ENCODE measurements at places on chromosomes 6 and 20.

- no peak for DNase-seq
Observed at GRCh38 chr6:89954721-89955148, 60.5 kb downstream of the GJA10 start.

DNA sequence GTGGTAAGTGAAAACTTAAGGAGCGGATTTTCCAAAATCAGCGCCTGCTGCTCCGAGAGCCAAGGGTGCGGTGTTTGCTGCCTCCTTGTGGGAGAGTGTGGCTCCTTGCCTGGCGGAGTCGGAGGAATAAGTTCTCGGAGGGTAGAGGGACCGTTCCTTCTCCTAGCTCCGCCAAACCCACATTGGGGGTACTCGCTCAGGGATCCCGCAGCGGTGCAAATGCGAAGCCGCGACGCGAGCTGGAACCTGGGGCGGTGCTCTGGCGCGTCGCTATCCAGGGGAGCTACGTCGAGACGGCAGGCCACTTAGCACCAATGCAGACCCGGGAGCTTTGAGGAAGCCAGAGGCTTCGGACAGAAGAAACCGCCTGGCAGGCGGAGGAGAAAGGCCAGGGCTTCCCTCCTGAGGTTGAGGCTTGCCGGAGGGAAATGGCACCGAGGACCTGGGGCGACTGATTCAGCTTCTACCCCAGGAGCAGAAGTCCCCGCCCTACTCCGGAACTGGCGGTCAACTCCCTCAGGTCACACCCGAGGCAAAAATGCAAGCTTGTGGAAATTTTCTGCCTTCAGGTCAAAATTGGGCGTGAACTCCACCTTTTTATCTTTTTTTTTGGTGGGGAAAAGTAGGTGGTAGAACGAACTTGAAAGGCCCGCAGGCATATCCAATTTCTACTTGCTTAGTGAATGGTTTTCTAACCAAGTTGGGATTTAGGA lies 5.7 kb upstream of the DDX43 start:
- DNase-seq: no peak

DNA sequence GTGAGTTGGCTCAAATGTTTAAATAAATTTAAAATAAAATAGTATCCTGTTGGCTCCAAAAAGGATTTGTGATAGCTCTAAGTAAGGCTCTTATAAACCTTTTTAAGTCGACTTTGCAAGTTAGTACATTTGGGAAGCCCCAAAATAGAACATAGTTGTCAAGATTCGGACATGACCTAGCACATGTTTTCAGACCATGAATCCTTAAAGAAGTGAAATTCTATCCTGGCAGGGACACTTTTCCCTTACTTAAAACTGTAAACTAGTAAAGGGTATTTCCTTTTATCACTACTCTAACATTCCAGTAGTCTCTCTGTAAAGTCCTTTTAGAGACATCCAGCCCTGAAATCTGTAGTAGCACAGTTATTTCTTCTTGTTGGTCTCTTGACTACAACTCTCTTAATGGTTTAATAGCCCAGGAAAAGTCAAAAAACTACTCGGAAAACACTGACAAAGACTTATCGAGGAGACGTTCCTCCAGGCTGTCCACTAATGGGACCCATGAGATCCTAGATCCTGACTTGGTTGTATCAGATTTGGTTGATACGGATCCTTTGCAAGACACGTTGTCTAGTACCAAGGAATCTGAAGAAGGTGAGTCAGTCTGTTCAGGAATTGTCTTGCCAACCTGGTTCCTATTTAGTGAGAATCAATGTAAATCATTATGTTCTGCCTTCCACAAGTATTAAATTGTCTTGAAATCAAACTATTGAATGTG lies 83.6 kb downstream of the SCAND1 start:
- no peak for DNase-seq

DNA sequence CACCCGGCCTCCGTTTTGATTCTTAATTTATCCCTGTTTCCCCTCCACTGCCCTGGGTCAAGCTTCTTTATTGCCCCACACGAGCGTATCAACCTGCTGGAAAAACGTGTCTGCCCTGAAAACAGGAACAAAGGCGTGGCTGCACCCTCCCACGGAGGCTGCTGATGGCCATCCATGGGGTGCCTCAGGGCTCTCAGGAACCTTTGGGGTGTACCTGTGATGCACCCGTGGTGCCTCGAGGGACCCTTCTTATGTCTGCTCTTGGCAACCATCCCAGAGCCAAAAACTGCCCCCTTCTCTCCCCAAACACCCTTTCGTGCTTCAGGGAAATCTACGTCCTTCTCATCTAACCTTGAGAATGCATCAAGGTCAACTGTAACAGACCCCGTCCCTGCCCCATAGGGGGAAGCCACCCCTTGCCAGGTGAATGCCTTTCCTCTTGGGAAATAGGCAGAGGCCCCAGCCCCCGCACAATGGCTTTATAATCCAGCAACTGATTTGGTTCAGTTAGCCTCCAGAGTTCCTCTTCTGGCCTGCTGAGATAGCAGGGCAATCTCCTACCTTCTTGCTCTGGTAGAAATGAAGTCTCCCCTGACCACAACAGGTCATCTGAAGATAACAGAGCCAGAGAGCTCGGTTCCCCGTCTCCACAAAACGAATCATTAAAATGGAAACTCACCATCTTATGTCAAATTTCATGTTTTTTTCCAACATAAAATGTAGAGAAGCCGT lies 29.4 kb downstream of the PSMG4 start:
- no peak for DNase-seq

DNA sequence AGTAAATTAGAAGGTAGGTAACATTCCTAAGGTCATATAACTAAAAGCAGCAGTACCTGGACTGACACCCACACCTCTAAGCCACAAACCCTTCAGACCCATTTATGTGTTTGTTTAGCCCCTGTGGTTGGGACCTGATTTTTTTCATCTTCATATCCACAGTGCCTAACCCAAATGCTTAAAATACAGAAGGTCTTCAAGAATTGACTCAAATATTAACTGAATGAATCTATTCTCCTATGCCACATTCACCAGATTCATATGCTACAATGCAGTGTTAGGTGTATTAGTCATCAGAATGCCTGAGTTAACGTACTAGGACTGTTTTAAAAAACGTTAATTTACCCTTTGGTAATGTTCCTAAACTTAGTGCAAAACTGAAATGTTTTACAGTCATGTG lies 124.8 kb downstream of the AHI1 start:
- no peak for DNase-seq

DNA sequence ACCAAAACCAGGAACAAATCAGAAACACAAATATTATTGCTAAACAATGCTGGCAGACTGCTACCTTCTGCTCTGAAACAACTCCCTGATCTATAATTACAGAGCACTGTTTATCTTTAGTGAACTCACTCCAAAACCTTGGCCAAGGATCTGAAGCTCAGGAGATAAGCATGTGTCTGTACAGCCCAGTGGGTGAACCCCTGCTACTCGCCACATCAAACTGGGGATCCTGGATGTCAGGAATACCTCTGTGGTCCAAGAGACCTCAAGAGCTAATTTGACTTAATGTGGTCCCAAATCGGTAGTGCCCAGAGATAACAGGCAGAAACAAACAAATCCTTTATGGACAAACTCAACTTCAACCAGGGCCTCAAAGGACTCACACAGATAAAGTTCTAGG lies 381.8 kb downstream of the KIF16B start:
- no peak for DNase-seq

DNA sequence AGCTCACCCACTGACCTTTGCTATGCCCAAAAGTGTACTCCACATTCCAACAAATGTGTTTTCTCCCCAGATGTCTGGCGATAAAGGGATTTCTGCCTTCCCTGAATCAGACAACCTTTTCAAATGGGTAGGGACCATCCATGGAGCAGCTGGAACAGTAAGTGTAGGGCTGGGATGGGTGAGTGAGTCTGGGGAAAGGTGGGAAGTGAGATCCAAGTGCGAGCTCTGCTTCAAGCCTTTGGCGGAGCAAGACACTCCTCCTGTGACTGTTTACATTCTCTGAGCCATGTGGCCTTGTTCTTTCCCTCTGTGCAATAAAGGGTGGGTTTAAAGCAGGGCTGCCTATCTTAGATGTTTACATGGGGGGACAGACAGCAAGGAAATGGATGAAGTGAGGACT lies 1.9 kb downstream of the UBE2C start:
- DNase-seq: no peak

Data from cortex of kidney (tissue), 1 donor.